Calu3 (cell line): ENCODE measurements at places on chromosomes 11 and 22. TPM values are rescaled to one million over a fixed set of nuclear protein-coding genes. Genes with fewer than 3 reads are reported as not detected.

CEND1 gene
- total RNA-seq, result not detected in 2 replicates

OR4A16 gene
- total RNA-seq, result not detected in 2 replicates

OPCML gene
- not detected in 2 replicates for total RNA-seq

FXYD2 gene
- total RNA-seq, result 7.9 and 9.0 TPM in 2 replicates

MMP7 gene
- total RNA-seq, result 95.5 and 171 TPM in 2 replicates

DNA sequence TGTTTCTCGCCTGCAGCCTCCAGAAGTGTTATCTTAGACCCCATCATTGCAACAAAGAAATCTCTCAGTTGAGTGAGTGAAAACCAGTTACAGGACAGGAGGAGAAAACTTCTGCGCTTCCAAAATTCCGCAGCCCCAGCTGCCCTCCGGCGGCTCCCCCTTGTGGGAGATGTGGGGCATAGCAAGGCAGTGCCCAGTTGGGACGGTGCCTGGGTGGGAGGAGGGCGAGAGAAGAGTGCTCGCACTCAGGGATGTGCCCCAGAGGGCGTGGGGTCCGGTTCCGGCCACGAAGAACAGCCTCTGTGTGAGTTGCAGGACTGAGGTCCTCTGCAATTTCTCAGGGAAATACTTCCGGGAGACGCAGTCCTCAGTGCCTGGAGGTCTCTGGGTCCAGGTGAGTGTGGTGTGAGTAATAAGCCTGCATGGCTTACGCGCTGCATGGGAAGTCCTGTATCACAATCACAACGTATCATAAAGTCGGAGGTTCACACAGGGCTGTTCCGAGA is 87.0 kb upstream of the BLID start:
- peaks cover 61% of the 10 kb centered on the region for H3K27me3 ChIP-seq
- DNase-seq, result peak; percentile 65
- no peak overlapping the region for H3K27ac ChIP-seq
- peak overlapping the region; percentile 46 for H3K4me3 ChIP-seq
- no peaks in the 10 kb centered on the region for H3K36me3 ChIP-seq

DNA sequence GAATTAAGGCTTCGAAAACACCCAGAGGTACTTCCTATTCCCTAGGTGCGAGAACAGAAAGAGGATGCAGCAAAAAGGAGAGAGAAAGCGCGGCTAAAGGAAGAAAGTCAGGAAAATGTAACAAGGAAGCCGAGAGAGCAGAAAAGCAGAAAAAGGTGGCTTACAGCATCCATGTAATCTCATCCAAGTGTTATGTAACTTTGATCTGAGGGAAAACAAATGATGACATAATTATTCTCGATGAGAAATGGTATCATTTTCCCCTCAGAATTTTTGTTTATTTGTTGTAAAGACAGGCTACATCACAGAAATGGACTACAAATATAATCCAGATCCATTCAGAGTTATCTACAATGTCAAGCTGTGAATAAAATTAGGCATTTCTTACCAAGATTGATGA is 69.1 kb upstream of the APOA1 start:
- H3K4me3 ChIP-seq, result no peak overlapping the region
- no peaks in the 10 kb centered on the region for H3K36me3 ChIP-seq
- no peak for DNase-seq
- H3K4me1 ChIP-seq, result no peaks in the 10 kb centered on the region
- no peak overlapping the region for H3K27ac ChIP-seq
- no peaks in the 10 kb centered on the region for H3K27me3 ChIP-seq

- H3K27ac ChIP-seq, result no peak overlapping the region
- H3K36me3 ChIP-seq, result no peaks in the 10 kb centered on the region
- no peak overlapping the region for H3K4me3 ChIP-seq
- H3K27me3 ChIP-seq, result peaks cover 86% of the 10 kb centered on the region
- H3K4me1 ChIP-seq, result no peaks in the 10 kb centered on the region
- DNase-seq, result peak; percentile 11
Observed at GRCh38 chr11:113994077-113994954, 19.4 kb downstream of the HTR3A start.

- peaks cover 5% of the 10 kb centered on the region for H3K36me3 ChIP-seq
- no peak overlapping the region for H3K4me3 ChIP-seq
- peaks cover 27% of the 10 kb centered on the region for H3K4me1 ChIP-seq
- no peak for DNase-seq
- H3K27ac ChIP-seq, result no peak overlapping the region
Observed at GRCh38 chr11:17839450-17839849, 104.9 kb downstream of the KCNC1 start.

DNA sequence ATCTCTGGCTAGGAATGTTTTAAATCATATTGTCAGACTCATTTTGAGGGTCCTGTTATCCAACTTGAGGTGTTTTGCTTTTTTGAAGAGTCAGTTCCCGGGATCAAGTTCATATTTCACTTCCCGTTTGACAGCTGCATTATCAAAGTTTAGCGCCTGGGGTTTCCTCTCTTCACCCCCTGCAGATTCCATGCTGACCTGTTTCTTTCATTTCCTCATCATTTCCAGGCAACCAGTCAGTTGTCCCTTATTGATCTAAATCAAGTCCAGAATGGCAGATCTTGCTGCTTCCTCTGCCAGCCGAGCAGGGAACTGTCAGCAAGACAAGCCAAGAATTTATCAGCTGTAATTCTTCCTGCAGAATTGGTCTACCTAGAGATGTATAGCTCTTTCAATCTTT is 197.6 kb upstream of the SYN3 start:
- no peaks in the 10 kb centered on the region for H3K4me1 ChIP-seq
- H3K36me3 ChIP-seq, result no peaks in the 10 kb centered on the region
- no peak overlapping the region for H3K4me3 ChIP-seq
- H3K27me3 ChIP-seq, result peaks cover 39% of the 10 kb centered on the region
- DNase-seq, result no peak
- no peak overlapping the region for H3K27ac ChIP-seq

DNA sequence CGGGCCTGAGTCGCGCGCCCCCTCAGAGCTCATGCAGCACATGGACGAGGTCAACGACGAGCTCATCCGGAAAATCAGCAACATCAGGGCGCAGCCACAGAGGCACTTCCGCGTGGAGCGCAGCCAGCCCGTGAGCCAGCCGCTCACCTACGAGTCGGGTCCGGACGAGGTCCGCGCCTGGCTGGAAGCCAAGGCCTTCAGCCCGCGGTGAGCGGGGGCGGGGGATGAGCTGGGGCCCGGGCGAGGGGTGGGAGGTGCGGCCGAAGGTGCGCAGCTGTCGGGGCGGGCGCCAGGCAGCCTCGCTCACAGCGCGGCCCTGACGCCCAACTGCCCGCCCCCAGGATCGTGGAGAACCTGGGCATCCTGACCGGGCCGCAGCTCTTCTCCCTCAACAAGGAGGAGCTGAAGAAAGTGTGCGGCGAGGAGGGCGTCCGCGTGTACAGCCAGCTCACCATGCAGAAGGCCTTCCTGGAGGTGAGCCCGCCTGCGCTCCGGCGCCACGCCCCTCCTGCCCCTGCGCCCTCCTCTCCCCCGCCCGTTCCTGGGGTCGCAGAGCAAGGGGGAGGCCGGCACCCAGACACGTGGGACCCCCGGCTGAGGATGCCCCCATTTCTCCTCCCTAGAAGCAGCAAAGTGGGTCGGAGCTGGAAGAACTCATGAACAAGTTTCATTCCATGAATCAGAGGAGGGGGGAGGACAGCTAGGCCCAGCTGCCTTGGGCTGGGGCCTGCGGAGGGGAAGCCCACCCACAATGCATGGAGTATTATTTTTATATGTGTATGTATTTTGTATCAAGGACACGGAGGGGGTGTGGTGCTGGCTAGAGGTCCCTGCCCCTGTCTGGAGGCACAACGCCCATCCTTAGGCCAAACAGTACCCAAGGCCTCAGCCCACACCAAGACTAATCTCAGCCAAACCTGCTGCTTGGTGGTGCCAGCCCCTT is 20.5 kb downstream of the EPS8L2 start:
- H3K4me3 ChIP-seq, result no peak overlapping the region
- no peak overlapping the region for H3K27ac ChIP-seq
- H3K36me3 ChIP-seq, result peaks cover 64% of the 10 kb centered on the region
- DNase-seq, result no peak
- no peaks in the 10 kb centered on the region for H3K27me3 ChIP-seq

GRCh38 chr11:59281177-59281576 is 68.5 kb upstream of the MPEG1 start:
- no peaks in the 10 kb centered on the region for H3K36me3 ChIP-seq
- H3K4me3 ChIP-seq, result no peak overlapping the region
- peaks cover 11% of the 10 kb centered on the region for H3K27me3 ChIP-seq
- no peak for DNase-seq

- H3K27ac ChIP-seq, result no peak overlapping the region
- H3K27me3 ChIP-seq, result peaks cover 66% of the 10 kb centered on the region
- DNase-seq, result no peak
- no peaks in the 10 kb centered on the region for H3K36me3 ChIP-seq
- H3K4me3 ChIP-seq, result no peak overlapping the region
Observed at GRCh38 chr11:64605244-64605560, 14.2 kb downstream of the SLC22A12 start.

DNA sequence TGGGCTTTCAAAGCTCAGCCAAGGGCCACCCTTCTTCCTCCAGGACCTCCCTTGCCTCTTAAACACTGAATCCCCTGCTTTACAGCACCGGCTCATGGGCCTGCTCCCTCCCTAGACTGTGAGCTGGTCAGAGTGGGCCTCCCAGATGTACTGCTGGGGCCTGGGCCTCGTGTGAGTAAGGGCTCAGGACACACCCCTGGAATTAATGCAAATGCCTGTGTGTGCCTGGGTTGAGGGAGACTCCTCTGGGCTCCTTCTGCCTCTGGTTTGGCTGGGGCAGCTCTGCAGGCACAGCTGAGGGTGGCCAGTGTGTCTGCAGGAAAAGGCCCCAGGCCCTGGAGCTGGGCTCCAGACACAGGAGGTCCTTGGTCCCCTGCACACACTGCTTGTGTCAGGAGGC is 24.2 kb downstream of the ALX4 start:
- no peaks in the 10 kb centered on the region for H3K4me1 ChIP-seq
- H3K27ac ChIP-seq, result no peak overlapping the region
- no peak overlapping the region for H3K4me3 ChIP-seq
- no peak for DNase-seq
